ENCODE measurements at places on chromosomes 12 and 14. TPM values are rescaled to one million over a fixed set of nuclear protein-coding genes. Genes with fewer than 3 reads are reported as not detected.
A peak's percentile ranks its signal among the peaks of the same experiment; 100 is the strongest.

SRRM4 gene
- not detected for total RNA-seq

KRT79 gene
- total RNA-seq = not detected

PXMP2 gene
- 26.3 TPM for total RNA-seq

TAS2R13 gene
- 8.9 TPM for total RNA-seq

SERPINA12 gene
- not detected for total RNA-seq

CD163L1 gene
- 1.8 TPM for total RNA-seq

PDZRN4 gene
- total RNA-seq = 0.78 TPM

TMPRSS12 gene
- total RNA-seq = not detected

PAWR gene
- 83.7 TPM for total RNA-seq

IFNG-AS1 gene
- not detected for total RNA-seq

DDN gene
- total RNA-seq = 0.13 TPM

BMAL2 gene
- 3.2 TPM for total RNA-seq

LIN7A gene
- 7.9 TPM for total RNA-seq

INHBE gene
- total RNA-seq = not detected

LALBA gene
- not detected for total RNA-seq

- DNase-seq = no peak
- no peaks in the 10 kb centered on the region for H3K36me3 ChIP-seq
- H3K27ac ChIP-seq = peak overlapping the region; percentile 93
- peaks cover 51% of the 10 kb centered on the region for H3K4me1 ChIP-seq
Measured at GRCh38 chr12:118274066-118274465, 98.6 kb downstream of the TAOK3 start.

DNA sequence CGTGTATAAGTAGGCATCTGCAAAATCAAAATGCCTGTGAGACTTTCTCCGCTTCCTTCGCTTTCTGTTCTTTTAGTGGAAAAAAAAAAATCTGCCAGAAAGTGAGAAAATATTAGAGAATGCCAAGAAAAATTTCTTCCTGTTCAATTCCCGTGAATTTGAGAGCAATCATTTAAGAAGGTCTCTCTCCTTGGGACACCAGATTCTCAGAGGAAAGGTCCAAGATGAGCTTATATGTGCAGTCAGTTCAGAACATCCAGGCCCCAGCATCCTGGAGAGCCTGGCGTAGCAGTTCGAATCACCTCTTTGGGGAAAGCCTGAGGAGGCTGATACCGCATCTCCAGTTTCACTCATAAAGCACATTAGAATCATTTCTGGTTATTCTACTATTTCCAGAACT, 912.8 kb downstream of the GALC start:
- H3K27ac ChIP-seq = no peak overlapping the region
- no peak overlapping the region for H3K4me3 ChIP-seq
- no peak for DNase-seq
- no peaks in the 10 kb centered on the region for H3K36me3 ChIP-seq
- no peaks in the 10 kb centered on the region for H3K27me3 ChIP-seq
- H3K4me1 ChIP-seq = no peaks in the 10 kb centered on the region

DNA sequence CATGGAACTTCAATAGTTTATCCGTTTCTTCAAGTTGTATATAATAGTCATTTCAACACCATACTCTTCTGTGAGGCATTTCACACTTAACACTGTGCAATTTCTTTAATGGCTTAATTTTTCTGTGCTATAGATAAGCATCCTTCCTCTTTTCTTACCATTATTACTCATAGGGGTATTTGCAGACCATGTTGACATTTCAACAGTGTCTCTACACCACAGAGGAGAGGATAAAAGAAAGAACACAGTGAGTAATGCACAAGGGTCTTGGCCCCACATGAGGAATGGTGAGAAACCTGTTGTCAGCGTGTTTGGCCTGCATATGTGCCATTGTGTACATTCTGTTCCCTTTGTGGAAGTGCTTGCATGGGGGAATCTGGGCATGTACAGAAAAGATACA, 421.5 kb upstream of the MDGA2 start:
- DNase-seq = no peak
- no peak overlapping the region for H3K27ac ChIP-seq
- H3K4me3 ChIP-seq = no peak overlapping the region
- H3K27me3 ChIP-seq = no peaks in the 10 kb centered on the region
- no peaks in the 10 kb centered on the region for H3K36me3 ChIP-seq
- no peaks in the 10 kb centered on the region for H3K4me1 ChIP-seq

DNA sequence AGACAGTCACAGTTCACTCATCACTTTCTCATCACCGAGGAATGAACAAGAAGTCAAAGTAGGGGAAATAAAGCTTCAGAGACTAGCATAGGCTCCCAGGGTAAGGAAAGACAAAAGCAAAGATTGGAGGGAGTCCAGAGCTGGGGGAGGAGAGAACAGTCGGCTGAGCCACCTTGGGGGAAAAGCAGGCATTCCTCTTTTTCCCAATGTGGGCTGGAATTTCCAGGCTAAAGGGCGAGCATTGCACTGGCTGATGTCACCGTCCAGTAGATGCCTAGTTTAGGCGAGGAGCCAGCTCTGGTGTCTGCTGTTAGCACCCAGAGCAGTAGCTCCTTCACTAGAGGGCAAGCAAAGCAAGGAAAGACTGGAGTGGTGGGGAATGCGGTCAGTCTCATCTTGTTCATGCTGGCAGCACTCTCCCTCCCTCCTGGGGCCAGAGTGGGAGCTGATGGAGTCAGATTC, 8.5 kb upstream of the KRT75 start:
- H3K27me3 ChIP-seq = no peaks in the 10 kb centered on the region
- H3K27ac ChIP-seq = no peak overlapping the region
- no peaks in the 10 kb centered on the region for H3K4me1 ChIP-seq
- no peaks in the 10 kb centered on the region for H3K36me3 ChIP-seq

- DNase-seq = no peak
- no peaks in the 10 kb centered on the region for H3K27me3 ChIP-seq
- no peak overlapping the region for H3K4me3 ChIP-seq
- H3K4me1 ChIP-seq = no peaks in the 10 kb centered on the region
Measured at GRCh38 chr12:110680032-110680431, 8.9 kb downstream of the HVCN1 start.

DNA sequence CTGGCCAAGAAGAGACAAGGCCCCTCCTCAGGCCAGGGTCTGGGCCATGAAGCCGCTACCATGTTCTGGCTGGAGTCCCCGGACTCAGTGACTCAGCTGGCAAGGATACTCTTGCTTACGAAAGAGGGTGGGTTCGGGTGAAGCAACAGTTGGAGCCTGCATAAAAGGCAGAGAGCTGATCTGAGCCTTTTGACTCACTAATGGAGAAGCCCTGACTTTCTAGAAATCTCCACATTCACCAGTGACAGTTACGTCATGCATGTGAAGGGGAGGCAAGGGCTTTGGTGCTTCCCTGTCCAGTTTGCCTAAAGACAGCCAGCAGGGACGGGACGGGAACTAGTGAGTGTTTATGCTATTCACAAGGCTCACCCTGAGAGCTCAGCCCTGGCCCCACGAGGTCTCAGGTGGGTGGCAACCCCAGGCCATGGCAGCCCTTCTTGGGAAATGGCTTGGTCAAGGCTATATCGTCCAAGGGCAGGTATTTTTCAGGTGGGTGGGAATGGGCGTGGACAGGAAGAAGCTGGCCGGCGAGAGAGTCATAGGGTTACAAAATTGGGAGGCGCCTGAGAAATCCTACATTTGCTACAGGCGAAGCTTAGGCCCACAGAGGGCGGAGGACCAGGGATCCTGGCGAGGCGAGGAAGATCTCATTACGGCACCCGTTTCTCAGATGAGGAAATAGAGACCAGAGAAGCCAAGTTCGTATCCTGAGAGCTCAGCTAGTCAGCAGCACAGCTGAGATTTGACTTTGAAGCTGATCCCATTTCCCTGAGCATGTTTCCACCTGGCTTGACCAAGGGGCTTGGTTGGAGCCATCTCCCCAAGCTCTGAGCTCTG, 314.6 kb downstream of the BCL11B start:
- H3K27ac ChIP-seq = no peak overlapping the region
- DNase-seq = no peak
- no peaks in the 10 kb centered on the region for H3K27me3 ChIP-seq
- no peaks in the 10 kb centered on the region for H3K36me3 ChIP-seq

- peak overlapping the region; percentile 100 for H3K27ac ChIP-seq
- H3K27me3 ChIP-seq = no peaks in the 10 kb centered on the region
- no peaks in the 10 kb centered on the region for H3K36me3 ChIP-seq
- DNase-seq = peak; percentile 82
- peaks cover 40% of the 10 kb centered on the region for H3K4me1 ChIP-seq
Measured at GRCh38 chr12:57845478-57846284, 848 bp downstream of the CTDSP2 start.

DNA sequence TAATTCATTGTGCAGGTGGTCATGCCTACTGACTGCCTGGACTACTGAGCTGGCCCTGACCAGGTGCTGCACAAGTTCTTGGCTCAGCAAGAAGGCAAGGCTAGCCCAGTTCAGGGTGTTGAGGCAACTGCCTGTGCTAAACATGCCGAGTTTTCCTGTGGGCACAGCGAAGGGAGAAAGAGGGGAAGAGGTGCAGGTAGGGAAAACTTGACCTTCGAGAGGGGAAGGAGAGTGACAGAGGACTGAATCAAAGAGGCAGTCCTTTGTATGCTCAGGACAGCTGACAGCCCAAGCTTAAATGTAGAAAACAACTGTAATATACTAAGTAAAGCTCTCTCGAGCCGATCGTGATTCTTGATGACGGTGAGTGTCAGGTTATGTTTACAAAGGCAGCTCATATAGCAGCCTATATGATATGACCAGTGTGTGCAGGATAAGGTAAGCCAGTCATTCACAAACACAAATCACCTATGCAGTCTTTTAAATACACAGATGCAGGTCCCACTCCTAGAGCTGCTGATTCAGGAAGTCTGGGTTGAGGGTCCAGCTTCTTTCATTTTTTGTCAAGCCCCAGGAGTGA, 2.6 kb downstream of the IRAK3 start:
- H3K36me3 ChIP-seq = no peaks in the 10 kb centered on the region
- H3K4me3 ChIP-seq = no peak overlapping the region
- no peak overlapping the region for H3K27ac ChIP-seq
- no peaks in the 10 kb centered on the region for H3K27me3 ChIP-seq

DNA sequence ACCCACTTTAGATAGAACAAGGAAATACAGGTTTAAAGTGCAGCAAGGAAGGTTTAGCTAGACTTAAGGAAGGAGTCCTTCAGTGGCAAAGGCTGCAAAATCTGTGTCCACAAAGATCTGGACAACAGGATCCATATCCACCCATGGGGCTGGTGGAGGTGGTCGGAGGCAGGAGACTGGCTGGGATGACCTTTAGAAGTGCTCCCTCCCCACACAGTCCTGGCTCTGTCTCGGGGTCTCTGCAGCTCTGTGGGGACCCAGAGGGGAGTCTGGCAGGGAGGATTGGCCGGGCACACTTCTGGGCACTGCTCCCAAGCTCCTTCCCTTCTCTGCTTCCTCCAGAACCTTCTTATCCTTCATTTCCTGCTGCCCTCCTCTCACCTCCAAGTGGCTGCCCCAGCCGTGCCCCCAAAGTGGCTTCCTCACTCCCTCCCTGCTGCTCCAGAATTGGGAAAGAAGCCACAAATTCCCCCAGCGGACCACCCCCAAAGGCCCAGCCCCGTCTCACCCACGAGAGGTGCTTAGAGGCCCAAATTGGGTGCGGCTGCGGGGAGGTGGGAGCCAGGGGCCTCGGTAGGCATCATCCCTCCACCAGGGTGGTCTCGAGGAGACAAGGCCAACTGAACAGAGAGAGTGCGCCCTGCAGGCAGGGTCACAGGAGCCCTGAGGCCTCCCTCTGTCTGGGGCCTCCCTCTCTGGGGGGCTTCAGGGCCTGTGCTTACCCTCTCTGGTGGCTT, 21.9 kb upstream of the PGF start:
- DNase-seq = no peak
- no peaks in the 10 kb centered on the region for H3K36me3 ChIP-seq
- H3K27ac ChIP-seq = no peak overlapping the region
- H3K4me3 ChIP-seq = no peak overlapping the region
- H3K4me1 ChIP-seq = no peaks in the 10 kb centered on the region

- H3K27me3 ChIP-seq = no peaks in the 10 kb centered on the region
- H3K4me3 ChIP-seq = no peak overlapping the region
- no peak for DNase-seq
- H3K27ac ChIP-seq = peak overlapping the region; percentile 85
- H3K36me3 ChIP-seq = no peaks in the 10 kb centered on the region
Measured at GRCh38 chr12:21529456-21529855, 3.4 kb downstream of the SPX start.

DNA sequence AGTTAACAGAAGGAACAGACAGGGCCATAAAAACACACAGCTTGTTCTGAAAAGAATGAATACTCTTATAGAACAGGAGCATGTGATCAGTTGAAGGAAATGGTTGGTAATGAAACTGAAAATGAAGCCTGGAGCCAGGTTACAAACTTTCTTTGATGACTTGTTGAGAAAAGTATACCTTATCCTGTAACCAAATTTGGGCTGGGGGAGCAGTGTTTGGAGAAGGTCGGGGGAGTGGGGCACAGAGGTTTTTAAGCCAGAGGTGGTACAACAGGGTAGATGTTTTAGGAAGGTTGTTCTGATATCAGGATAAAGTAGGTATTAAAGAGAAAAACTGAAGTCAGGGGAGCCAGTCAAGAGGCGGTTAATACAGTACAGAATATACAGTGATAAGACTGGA, 8.2 kb downstream of the GOLT1B start:
- H3K36me3 ChIP-seq = peaks cover 10% of the 10 kb centered on the region
- peaks cover 5% of the 10 kb centered on the region for H3K4me1 ChIP-seq
- no peak overlapping the region for H3K4me3 ChIP-seq
- no peak for DNase-seq
- H3K27me3 ChIP-seq = no peaks in the 10 kb centered on the region
- no peak overlapping the region for H3K27ac ChIP-seq

- DNase-seq = no peak
- H3K4me3 ChIP-seq = no peak overlapping the region
- no peaks in the 10 kb centered on the region for H3K27me3 ChIP-seq
- no peak overlapping the region for H3K27ac ChIP-seq
- H3K36me3 ChIP-seq = no peaks in the 10 kb centered on the region
Measured at GRCh38 chr14:56208520-56208919, 90.3 kb downstream of the PELI2 start.

- no peaks in the 10 kb centered on the region for H3K36me3 ChIP-seq
- no peak overlapping the region for H3K4me3 ChIP-seq
- H3K4me1 ChIP-seq = no peaks in the 10 kb centered on the region
- no peaks in the 10 kb centered on the region for H3K27me3 ChIP-seq
- H3K27ac ChIP-seq = no peak overlapping the region
Measured at GRCh38 chr14:94542111-94542810, 19.0 kb upstream of the SERPINA4 start.

- no peaks in the 10 kb centered on the region for H3K4me1 ChIP-seq
- no peak for DNase-seq
- H3K4me3 ChIP-seq = no peak overlapping the region
- no peaks in the 10 kb centered on the region for H3K36me3 ChIP-seq
Measured at GRCh38 chr14:32677129-32677780, 261.4 kb upstream of the NPAS3 start.

DNA sequence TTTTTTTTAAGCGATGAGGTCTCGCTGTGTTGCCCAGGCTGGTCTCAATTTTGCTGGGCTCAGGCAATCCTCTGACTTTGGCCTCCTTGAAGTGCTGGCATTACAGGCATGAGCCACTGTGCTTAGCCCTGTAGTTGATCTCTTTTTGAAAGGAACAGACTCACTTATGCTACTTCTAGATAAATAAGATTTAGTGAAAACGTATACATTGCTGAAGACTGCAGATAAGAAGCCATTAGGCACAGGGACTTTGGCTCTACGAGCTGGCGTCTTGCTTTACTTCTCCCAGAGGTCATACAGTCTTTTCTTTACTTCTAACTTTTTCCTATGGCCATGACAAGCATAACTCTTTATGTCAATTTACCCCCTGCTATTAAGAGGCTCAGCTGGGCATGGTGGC, 9.4 kb downstream of the PTGR2 start:
- H3K27ac ChIP-seq = no peak overlapping the region
- no peaks in the 10 kb centered on the region for H3K36me3 ChIP-seq
- H3K27me3 ChIP-seq = no peaks in the 10 kb centered on the region
- no peak for DNase-seq
- H3K4me3 ChIP-seq = no peak overlapping the region
- no peaks in the 10 kb centered on the region for H3K4me1 ChIP-seq

Data from thyroid gland (tissue), 4 donors.